ENCODE measurements at places on chromosomes 4 and X.

DNA sequence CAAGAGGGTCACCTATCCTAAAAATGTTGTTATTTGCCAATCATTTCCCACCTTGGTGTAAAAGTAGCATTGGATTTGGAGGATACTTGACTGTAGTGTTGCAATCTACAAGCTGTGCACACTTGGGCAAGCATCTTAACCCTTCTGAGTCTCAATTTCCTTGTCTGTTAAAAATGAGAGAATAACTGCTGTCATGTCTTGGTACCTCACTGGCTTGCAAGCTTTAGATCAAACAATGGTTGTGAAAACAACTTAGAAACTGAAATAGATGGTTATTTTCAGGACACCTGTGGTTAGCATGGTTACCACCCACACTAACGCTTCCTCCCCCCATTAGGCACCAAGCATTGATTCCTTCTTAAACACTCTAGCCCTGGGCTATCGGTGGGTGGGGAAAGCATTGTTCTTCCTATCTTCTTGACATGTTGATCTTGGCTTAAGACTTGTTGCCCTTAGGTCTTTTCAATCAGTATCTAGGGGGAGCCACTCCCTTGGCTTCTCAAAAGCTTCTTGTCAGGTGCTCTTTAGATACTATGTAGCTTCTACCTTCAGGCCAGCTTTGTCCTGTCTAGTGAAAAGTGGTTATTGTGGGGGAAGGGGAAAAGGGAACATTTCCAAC is 10.6 kb upstream of the AMOT start:
- DNase-seq: no peak
- no peaks in the 10 kb centered on the region for H3K4me1 ChIP-seq
- no peaks in the 10 kb centered on the region for H3K27me3 ChIP-seq
- H3K27ac ChIP-seq: no peak overlapping the region

DNA sequence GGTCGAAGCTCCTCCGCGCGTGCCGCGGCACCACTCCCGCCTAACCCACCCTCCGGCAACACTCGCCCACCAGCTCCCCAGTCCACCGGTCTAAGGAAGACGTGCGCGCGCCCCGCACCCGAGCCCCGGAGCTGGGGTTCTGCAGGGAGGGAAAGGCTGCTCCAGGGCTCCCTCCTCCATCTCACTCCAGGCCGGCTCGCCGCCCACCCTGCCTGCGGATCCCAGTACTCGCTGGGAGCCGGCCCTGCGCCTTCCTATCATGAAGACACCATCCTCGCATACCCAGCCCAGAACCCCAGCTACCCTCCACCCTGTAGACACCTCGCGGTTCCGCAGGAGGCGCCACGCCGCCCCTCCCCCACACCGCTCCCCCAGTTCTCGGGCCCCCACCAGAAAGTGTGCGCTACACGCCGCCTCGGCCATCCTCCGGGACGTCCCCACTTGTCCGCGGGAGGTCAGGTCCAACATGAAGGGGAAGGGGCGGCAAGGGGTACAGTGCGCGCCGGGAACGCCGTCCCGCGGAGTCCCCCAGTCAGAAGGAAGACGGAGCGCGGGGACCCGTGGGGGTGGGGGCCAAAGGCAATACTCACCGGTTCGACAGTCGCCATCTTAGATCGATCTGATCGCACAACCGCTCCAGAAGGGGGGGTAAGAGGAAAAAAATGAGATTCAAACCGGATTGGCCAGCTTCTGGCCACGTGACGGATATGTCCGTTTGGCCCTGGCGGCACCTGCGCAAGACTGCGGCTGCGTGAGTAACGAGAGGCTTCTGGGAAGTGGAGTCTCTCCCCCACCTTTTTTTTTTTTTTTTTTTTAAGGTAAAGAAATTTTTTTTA is at the start of gene EIF4E:
EIF4E (minus strand) TSS at position 629 of the 836 bp plus-strand sequence; CDS start at position 608, 21 bp downstream.
- H3K4me3 ChIP-seq: peak within 1 kb of the TSS; percentile 84
- no peaks in the 10 kb centered on the region for H3K36me3 ChIP-seq
- peak; percentile 94 for DNase-seq
- no peaks in the 10 kb centered on the region for H3K27me3 ChIP-seq
- peaks cover 8% of the 10 kb centered on the region for H3K4me1 ChIP-seq
- peak within 1 kb of the TSS; percentile 92 for H3K27ac ChIP-seq

DNA sequence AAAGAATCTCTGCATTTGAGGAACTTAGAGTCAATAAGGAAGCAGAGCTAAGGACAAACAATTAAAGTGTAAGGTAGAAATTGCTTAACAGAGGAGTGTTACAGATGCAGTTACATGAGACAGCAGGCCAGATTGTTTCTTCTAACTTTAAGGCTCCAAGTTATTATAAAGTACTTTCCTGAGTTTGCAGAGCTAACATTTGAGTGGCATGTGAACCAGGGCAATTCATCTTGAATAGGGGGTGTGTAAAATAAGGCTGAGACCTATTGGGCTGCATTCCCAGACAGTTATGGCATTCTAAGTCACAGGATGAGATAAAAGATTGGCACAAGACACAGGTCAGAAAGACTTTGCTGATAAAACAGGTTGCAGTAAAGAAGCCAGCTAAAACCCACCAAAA is 7.6 kb upstream of the LNX1 start:
- H3K36me3 ChIP-seq: no peaks in the 10 kb centered on the region
- H3K4me1 ChIP-seq: no peaks in the 10 kb centered on the region
- no peak for DNase-seq
- no peaks in the 10 kb centered on the region for H3K27me3 ChIP-seq

- no peaks in the 10 kb centered on the region for H3K36me3 ChIP-seq
- DNase-seq: no peak
- H3K27me3 ChIP-seq: no peaks in the 10 kb centered on the region
- peaks cover 6% of the 10 kb centered on the region for H3K4me1 ChIP-seq
- peak overlapping the region; percentile 72 for H3K27ac ChIP-seq
- H3K4me3 ChIP-seq: no peak overlapping the region
These were observed 185.6 kb upstream of the GALNT7 start for GRCh38 chr4:172983014-172983413.

GRCh38 chr4:176357359-176358082 is 37.8 kb downstream of the SPCS3 start:
- no peaks in the 10 kb centered on the region for H3K36me3 ChIP-seq
- DNase-seq: no peak
- H3K27ac ChIP-seq: no peak overlapping the region
- H3K27me3 ChIP-seq: no peaks in the 10 kb centered on the region

- no peaks in the 10 kb centered on the region for H3K4me1 ChIP-seq
- H3K27ac ChIP-seq: no peak overlapping the region
- DNase-seq: no peak
- no peaks in the 10 kb centered on the region for H3K36me3 ChIP-seq
- H3K27me3 ChIP-seq: no peaks in the 10 kb centered on the region
These were observed 45.7 kb downstream of the TRIM61 start for GRCh38 chr4:164931551-164932324.

GRCh38 chr4:138555584-138555983 is 313.4 kb upstream of the SLC7A11 start:
- no peak overlapping the region for H3K4me3 ChIP-seq
- H3K4me1 ChIP-seq: no peaks in the 10 kb centered on the region
- H3K27me3 ChIP-seq: no peaks in the 10 kb centered on the region
- H3K36me3 ChIP-seq: no peaks in the 10 kb centered on the region
- no peak for DNase-seq

- no peak overlapping the region for H3K4me3 ChIP-seq
- H3K27me3 ChIP-seq: no peaks in the 10 kb centered on the region
- H3K27ac ChIP-seq: no peak overlapping the region
- no peak for DNase-seq
These were observed 26.2 kb upstream of the TMPRSS11D start for GRCh38 chr4:67909905-67910584.

- no peaks in the 10 kb centered on the region for H3K36me3 ChIP-seq
- H3K4me3 ChIP-seq: no peak overlapping the region
- H3K4me1 ChIP-seq: no peaks in the 10 kb centered on the region
- DNase-seq: no peak
- no peak overlapping the region for H3K27ac ChIP-seq
These were observed 95.8 kb downstream of the SH3KBP1 start for GRCh38 chrX:19791562-19791961.

DNA sequence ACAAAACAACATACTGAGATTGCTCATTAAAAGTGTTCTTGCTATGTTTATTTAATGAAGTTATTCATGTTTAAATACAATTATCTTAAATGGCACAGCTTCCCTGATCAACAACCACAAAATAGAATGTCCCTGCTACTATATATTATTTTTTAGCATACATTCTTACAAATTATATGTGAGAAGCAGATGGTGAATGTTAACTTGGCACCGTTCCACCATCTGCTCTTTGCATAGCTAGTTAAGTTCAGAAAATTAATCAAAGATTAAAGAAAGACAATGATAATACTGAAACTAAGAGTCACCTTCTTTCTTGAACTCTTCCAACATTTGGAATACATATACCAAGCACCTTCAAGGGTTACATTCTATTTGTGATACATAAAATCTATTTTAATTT is 94.2 kb downstream of the PPP3CA start:
- no peak overlapping the region for H3K27ac ChIP-seq
- H3K36me3 ChIP-seq: no peaks in the 10 kb centered on the region
- no peaks in the 10 kb centered on the region for H3K4me1 ChIP-seq
- H3K27me3 ChIP-seq: no peaks in the 10 kb centered on the region
- H3K4me3 ChIP-seq: no peak overlapping the region
- DNase-seq: no peak

- no peak for DNase-seq
- H3K36me3 ChIP-seq: no peaks in the 10 kb centered on the region
- no peaks in the 10 kb centered on the region for H3K4me1 ChIP-seq
- H3K27ac ChIP-seq: no peak overlapping the region
- H3K4me3 ChIP-seq: no peak overlapping the region
- H3K27me3 ChIP-seq: no peaks in the 10 kb centered on the region
These were observed 170.3 kb upstream of the IGFBP7 start for GRCh38 chr4:57280481-57280880.

- H3K4me1 ChIP-seq: no peaks in the 10 kb centered on the region
- no peak overlapping the region for H3K27ac ChIP-seq
- H3K4me3 ChIP-seq: no peak overlapping the region
- DNase-seq: no peak
These were observed 309.7 kb upstream of the TENM3 start for GRCh38 chr4:181933471-181933870.

DNA sequence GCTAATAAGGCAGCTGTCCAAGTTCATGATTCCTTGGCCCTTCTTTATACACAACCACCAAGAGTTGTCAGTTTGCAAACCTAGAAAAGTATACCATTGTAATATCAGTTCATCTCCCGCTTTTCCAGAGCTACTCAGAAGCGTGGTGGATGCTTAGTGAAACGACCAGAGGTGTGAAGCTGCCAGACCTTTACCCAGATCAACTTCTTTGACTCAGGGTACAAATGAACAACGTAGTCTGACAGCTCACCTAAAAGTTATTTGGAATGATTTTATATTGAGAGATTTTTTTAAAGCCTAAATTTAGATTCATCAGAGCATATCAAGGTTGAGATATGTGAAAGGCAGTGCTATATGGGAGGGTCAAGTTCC is 169.7 kb downstream of the CBR4 start:
- DNase-seq: no peak
- peaks cover 78% of the 10 kb centered on the region for H3K4me1 ChIP-seq
- no peaks in the 10 kb centered on the region for H3K27me3 ChIP-seq

DNA sequence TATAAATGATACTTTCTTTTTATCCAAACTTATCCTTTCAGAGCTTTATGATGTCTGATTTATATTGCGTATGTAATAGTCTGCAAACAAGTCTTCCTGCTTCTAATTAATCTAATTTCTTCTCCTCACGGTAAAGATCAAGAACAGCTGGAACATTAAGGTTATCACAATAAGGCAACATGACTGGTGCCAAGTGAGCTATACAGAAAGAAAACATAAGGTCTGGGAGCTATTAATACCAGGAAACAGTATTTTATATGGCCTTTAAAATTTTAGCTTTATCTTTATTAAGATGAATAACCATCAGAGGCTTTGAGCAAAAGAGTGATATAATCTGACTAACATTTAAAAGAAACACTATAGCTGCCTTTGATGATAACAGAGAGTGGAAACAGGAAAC is 28.7 kb upstream of the CABS1 start:
- no peaks in the 10 kb centered on the region for H3K36me3 ChIP-seq
- H3K27ac ChIP-seq: no peak overlapping the region
- DNase-seq: no peak
- no peaks in the 10 kb centered on the region for H3K4me1 ChIP-seq
- no peak overlapping the region for H3K4me3 ChIP-seq
- no peaks in the 10 kb centered on the region for H3K27me3 ChIP-seq

- no peak overlapping the region for H3K27ac ChIP-seq
- no peak for DNase-seq
- no peaks in the 10 kb centered on the region for H3K36me3 ChIP-seq
- no peaks in the 10 kb centered on the region for H3K4me1 ChIP-seq
These were observed 58.5 kb downstream of the HAUS3 start for GRCh38 chr4:2183394-2183793.

- peak overlapping the region; percentile 80 for H3K27ac ChIP-seq
- peak overlapping the region; percentile 57 for H3K4me3 ChIP-seq
- DNase-seq: no peak
- H3K27me3 ChIP-seq: no peaks in the 10 kb centered on the region
- H3K4me1 ChIP-seq: peaks cover 36% of the 10 kb centered on the region
These were observed 43.9 kb upstream of the PDLIM5 start for GRCh38 chr4:94407846-94408245.

GRCh38 chrX:115452251-115452650 is 108.7 kb upstream of the PLS3 start:
- no peaks in the 10 kb centered on the region for H3K36me3 ChIP-seq
- H3K4me3 ChIP-seq: no peak overlapping the region
- no peaks in the 10 kb centered on the region for H3K4me1 ChIP-seq
- no peak for DNase-seq
- H3K27me3 ChIP-seq: no peaks in the 10 kb centered on the region

All from ascending aorta (tissue), 2 donors.